ENCODE measurements at places on chromosomes 16 and 17.

GRCh38 chr17:9705745-9706144, 60.4 kb downstream of the USP43 start:
- no peak for DNase-seq

DNA sequence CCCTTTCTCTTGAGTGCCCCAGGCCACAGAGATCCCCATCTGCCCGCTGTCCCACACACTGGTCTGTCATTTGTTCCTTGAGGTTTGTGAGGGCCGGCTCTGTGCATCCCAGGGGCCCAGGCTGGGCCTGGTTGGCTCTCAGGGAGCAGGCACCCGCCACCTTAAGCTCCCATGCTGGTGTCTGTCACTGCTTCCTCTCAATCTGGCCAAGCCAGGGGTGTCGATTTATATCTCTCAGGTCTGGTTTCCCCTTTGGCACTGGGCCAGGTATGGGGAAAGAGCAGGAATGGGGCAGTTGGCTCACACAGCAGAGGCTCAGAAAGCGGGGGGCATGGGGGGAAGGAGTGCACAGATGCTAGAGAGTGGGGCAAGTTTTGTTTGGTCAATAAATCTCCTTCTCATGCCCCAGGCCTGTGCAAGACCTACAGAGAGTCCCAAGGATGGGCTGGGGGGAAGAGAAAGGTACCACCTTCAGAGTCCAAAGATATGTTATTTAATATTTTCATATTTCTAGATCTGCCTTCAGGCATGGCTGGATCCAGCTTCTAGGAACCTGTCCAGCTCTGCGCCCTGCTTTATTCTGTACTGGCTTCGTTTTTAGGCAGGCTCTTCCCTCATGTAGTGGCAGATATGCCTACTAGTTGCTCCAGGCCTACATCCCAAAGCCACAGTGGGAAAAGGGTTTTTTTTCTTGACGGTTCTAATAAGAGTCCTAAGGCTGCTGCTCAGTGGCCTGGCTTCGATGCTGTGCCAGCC, 34.3 kb downstream of the IL4R start:
- DNase-seq: no peak

- DNase-seq: no peak
Observed at GRCh38 chr16:4746991-4747574, 12.7 kb downstream of the DNAAF8 start.

- DNase-seq: no peak
Observed at GRCh38 chr16:78444-79150, 572 bp downstream of the MPG start.

GRCh38 chr17:52297230-52298010, 138.9 kb upstream of the CA10 start:
- no peak for DNase-seq

DNA sequence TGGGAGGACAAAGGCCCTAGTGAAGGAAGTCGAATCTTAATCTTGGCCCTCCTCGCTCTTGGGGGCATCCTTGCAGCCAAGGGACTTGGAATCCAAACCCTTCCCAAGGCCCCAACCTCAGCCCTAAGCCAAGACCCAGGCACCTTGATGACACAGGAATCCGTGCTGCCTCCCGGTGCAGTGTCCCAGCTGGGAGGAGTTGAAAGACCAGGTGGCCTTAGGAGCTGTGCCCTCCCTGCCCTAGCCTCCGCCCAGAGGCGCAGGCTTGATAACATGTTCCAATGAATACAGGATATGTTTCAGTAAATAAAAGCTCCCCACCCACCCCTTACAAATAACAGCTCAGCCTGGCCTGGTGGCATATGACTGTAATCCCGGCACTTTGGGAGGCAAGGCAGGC, at the start of gene CHST5:
Gene CHST5 (minus strand): TSS at position 208 of the 400 bp plus-strand sequence. CDS start 5,724 bp downstream, outside the sequence.
- DNase-seq: no peak

DNA sequence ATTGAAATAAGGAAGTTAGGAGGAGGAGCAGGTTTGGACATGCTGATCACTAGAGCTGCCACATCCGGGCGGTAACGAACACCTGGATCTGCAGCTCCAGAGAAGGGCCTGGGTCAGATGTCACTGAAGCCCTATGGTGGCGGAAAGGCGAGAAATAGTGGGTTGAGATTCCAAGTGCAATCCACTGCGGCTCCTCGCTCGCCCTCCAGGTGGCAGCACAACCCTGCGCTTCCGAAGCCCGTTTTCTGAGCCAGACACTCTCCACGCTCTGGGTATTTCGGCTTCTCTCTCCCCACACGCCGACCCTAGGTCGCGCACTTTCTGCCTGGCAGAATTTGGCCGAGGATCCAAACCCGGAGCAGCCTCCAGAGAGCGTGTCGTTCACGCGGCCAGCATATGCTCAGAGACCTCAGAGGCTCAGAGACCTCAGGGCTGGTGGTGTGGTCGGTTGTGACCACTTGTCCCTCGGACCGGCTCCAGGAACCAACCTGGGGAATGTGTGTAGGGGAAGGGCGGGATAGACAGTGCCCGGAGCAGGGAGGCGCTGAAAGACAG, 922 bp upstream of the SLC2A4 start:
- DNase-seq: peak; percentile 91

DNA sequence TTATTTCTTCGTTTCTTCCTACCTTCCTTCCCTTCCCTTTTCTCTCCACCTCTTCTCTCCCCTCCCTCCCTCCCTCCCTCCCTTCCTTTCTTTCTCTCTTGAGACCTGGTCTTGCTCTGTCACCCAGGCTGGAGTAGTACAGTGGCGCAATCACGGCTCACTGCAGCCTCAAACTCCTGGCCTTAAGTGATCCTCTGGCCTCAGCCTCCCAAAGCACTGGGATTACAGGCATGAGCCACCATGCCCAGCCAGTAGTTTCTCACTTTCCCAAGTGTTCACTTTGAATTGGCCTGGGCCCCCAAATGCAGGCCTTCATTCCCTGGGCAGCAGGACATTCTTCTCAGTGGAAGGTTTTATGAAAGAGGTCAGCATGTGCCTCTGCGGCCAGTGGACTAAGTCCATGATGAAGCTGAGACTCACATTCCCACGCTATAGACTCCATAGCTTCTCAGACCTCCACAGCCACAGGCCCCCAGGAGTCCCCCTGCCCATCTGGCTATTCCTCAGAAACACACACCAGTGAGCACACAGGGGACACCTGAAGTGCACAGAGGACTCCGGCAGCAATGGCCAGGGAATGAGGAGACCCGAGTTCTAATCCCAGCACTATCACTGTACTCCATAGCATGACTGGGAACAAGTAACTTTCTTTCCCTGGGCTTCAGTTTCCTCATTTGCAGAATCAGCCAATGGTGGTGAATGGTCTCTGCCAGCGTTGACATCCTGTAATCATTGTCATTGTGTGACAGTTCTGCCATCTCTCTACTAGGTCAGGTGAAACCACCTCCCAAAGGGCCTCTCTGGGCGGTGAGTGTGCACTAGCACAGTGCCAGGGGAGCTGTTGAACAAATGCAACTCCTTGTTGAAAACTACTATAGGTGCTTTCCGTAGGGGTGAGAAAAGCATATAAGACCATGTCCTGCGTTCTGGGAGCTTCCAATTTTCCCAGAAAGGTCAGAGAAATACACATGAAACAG, 69.2 kb upstream of the TBX2 start:
- no peak for DNase-seq

GRCh38 chr17:76879691-76880090, 11.5 kb downstream of the MGAT5B start:
- no peak for DNase-seq

DNA sequence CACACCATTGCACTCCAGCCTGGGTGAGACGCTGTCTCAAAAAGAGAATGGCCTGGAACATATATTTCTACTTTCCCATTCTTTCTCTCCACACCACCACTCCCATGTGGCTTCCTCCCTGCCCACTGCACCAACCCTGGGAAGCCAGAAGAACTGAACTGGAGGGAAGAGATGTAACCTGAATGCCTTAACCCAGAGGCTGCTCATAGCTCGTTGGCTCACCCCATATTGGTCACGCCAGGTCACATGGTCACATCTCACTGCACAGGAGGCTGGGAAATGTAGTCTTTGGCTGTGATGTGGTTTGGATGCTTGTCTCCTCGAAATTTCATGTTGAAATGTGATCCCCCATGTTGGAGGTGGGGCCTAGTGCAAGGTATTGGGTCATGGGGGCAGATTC, 5.9 kb upstream of the DNAH17 start:
- no peak for DNase-seq

DNA sequence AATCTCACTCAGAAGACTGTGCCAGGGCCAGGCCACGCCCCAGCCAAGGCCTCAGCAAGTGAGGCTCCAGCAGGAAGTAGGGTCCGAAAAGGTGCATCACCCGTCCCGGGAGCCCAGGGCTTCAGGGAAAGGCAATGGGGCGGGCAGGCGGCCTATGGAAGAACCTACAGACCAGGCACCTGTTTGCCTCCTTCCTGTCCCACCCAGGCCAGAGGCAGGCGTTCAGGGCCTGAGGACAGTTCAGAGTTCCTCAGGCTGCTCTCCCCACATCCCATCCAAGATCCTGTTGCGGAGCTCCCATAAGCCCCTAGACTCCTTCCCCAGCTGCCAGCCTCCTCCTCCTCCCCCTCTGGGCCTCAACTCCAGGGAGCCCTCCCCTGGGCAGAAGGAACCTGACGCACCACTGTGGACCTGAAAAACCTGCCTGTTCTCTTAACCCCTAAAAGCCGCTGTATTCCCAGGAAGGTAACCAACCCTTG, 2.3 kb downstream of the CLUH start:
- DNase-seq: no peak

GRCh38 chr16:58433569-58433951, 41.3 kb downstream of the GINS3 start:
- DNase-seq: no peak

DNA sequence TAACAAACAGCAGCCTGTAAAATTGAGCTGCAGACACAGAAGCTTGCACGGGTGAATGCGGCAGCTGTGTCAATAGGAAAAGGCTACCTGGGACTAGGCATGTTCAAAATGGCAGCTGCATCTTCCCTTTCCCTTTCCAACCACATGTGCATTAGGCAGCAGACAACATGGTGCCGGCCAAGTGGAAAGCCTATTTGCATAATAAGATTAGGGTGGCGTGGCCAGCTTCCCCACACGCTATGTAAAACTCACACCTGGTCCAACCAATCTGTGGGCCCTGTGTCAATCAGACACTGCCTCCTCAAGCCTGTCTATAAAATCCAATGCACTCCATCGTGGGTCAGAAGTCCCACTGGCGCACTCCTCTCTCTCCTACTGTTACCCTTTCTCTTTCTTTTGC, 61.0 kb upstream of the RBBP6 start:
- DNase-seq: no peak

GRCh38 chr17:64296246-64296645, 33.2 kb upstream of the TEX2 start:
- DNase-seq: no peak

DNA sequence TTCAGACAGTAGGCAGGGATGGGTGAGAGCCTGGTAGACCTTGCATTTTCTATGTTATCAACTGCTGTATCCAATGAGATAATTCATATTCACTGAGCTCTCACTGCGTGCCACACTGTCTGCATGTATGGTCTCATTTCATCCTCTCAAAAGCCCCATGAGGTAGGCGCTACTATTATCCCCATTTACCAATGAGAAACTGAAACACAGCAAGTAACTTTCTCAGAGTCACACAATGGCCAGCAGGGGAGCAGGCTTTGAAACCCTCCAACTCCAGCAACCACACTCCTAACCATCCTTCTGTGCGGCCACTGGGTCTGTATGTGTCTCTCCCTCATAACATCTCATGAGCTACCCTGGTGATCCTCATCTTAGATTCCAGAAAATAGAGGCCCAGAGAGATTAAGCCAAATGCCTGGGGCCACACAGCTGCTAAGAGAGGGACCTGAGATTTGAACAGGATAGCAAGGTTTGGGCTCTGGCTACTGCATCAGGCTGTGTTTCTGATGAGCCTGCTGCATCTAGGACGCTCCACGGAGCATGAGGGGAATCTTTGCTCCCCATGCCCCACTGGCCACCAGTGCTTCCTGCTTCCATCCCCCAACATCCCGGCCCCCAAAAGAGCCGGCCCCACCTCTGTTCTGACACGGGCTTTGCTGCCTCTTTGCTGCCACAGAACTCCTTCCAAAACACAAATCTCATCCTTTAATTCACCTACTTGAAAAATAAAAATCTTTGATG, 3.2 kb downstream of the CCR7 start:
- peak; percentile 59 for DNase-seq

GRCh38 chr17:72455562-72455961, 334.7 kb downstream of the SOX9 start:
- no peak for DNase-seq

DNA sequence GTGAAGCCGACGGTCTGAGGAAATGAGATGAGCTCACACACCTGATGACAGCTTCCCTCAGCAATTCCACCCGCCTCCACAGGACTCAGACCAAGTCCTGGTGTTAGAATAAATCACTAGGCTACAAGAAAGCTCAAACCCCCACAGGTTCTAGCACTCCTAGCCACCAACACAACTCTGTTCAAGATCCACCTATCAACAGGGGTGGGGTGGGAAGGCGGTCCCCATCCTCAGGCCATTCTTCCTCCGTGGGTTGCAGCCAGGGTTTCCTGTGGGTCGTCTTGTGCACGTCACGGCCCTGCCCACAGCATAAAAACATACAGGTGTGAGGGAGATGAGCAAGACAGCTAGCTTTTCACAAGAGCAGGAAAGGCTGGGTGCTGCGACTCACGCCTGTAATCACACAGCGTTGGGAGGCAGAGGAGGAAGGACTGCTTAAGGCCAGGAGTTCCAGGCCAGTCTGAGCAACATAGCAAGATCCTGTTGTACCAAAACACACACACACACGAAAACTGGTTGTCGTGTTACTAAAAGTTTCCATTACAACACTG, 81.1 kb downstream of the ANKRD11 start:
- peak; percentile 51 for DNase-seq

GRCh38 chr16:12176051-12176450, 199.5 kb downstream of the SNX29 start:
- no peak for DNase-seq

DNA sequence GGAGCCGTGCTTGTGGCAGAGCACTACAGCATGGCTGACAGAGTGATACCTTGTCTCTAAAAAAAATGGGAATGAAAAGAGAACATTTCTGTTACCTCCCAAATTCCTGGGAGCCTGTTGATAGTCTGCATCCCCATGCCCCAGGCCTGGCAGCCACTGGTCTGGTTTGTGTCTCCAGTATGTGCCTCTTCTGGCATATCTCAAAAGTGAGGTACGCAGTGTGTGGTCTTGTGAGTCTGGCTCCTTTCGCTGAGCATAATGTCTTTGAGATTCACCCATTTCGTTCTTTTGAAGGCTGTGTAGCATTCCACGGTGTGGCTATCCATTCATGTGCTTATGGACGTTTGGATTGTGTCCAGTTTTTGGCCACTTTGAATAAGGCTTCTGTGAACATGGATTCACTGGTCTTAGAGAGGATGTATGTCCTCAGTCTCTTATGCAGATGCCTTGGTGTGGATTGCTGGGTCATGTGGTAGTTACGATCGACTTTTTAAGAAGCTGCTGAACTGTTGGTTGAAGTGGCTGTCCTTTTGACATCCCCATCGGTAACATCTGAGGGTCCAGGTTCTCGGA, 39.1 kb downstream of the PRMT7 start:
- DNase-seq: no peak

Measured in stimulated activated CD4-positive, alpha-beta T cell treated with anti-CD3 and anti-CD28 coated beads, Interleukin-2, amount 100 ng/mL, for 24 hours (primary cell).